ENCODE measurements at places on chromosomes 12 and 14. TPM values are rescaled to one million over a fixed set of nuclear protein-coding genes. Genes with fewer than 3 reads are reported as not detected.

TMPRSS12 gene
- total RNA-seq = not detected

EDDM3A gene
- total RNA-seq = not detected

FZD10 gene
- total RNA-seq = 2.0 TPM

FOXA1 gene
- total RNA-seq = 74.4 TPM

GRCh38 chr12:26402648-26403047 lies 207.3 kb downstream of the SSPN start:
- no peak overlapping the region for H3K27ac ChIP-seq
- no peaks in the 10 kb centered on the region for H3K27me3 ChIP-seq
- no peak for DNase-seq

GRCh38 chr14:89399594-89400068 lies 17.4 kb downstream of the FOXN3 start:
- no peaks in the 10 kb centered on the region for H3K4me1 ChIP-seq
- H3K27ac ChIP-seq = no peak overlapping the region
- H3K4me3 ChIP-seq = no peak overlapping the region

DNA sequence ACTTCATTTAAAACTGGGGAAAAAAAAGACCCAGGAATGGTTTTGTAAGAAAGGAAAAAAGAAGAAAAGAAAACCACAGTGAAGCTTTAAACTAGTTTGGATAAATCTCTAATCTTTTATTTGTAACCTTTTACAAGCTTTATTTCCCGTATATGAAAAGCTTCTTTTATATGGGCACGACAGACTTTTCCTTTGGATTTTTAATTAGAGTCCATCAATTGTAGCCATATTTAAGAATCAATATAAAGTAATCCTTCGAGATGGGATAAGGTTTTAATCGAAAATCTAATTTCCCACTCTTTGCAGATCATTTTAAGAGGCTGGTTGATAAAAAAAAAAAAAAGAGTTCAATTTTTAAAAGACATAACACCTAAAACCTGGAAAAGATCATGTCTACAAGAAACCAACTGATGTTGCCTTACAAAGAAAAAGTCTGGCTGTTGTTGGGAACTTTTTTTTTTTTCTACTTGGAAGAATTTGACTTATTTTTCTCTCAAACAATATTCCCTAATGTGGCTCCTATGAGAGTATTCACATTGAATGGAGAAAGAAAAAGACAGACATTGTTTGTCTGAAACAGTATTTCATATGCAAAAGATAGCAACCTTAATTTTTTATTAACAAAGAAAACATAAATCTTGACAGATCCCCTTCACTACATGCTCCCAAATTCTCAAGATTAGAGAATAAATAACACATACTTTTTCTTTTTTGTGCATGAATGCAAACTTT lies 4.9 kb upstream of the OTX2 start:
- no peak for DNase-seq
- no peak overlapping the region for H3K27ac ChIP-seq
- H3K36me3 ChIP-seq = no peaks in the 10 kb centered on the region
- H3K27me3 ChIP-seq = peaks cover 4% of the 10 kb centered on the region

DNA sequence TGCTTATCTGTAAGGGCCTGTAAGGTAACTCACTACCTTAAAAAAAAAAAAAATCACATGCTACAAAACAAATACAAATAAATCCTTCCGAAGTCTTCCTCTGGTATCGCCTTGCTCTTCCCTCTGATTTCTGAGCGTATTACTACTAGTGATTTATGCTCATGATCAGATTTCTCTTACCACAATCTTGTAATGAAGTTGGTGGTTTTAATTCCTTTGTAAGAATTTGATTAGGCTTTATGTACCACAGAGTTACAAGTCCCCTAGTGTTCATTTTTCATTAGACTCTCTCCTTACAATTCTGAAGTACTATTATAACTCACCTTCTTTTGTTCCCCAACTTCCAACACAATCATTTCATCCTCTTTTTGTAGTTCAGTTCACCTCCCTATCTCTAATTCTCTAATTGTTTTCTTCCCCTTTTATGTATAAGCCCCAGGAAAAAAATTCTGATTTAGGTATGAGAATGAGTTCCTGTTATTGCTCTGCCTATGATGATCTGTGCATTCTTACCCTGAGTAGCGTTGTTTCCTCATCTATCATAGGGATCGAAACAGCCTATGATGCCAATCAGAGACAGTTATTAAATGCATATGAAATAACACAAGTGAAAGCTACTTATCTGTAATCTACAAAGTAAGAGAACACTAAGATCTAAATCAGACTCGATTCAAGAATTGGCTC lies 81.5 kb downstream of the EPS8 start:
- no peak overlapping the region for H3K4me3 ChIP-seq
- H3K27ac ChIP-seq = no peak overlapping the region
- no peak for DNase-seq
- no peaks in the 10 kb centered on the region for H3K27me3 ChIP-seq
- H3K36me3 ChIP-seq = no peaks in the 10 kb centered on the region

DNA sequence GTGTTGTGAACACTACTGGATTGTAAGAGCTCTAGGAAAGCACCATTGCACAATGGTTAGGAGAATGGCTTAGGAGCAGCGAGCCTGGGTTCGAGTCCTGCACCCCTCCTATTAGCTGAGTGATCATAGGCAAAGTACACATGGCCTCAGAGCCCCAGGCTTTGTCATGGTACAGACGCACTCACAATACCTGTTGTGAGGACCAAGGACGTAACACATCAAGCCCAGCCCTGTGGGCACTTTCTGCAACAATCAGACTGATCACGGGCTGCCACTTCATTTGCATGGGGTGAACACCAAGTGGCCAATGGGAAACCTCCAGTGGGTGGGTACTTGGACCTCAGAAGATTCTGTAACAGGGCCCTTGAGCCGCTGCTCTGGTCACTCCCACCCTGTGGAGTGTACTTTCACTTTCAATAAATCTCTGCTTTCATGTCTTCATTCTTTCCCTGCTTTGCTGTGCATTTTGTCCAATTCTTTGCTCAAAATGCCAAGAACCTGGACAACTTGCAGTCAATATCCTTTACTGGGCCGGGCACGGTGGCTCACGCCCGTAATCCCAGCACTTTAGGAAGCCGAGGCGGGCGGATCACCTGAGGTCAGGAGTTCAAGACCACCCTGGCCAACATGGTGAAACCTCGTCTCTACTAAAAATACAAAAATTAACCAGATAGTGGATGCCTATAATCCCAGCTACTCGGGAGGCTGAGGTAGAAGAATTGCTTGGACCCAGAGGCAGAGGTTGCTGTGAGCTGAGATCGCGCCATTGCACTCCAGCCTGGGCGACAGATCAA lies 28.2 kb downstream of the GLRX5 start:
- H3K4me1 ChIP-seq = no peaks in the 10 kb centered on the region
- H3K27me3 ChIP-seq = no peaks in the 10 kb centered on the region
- no peaks in the 10 kb centered on the region for H3K36me3 ChIP-seq
- no peak overlapping the region for H3K4me3 ChIP-seq
- no peak for DNase-seq
